RPMI8226 (cell line): ENCODE measurements at places on chromosomes 1 and 21.

DNA sequence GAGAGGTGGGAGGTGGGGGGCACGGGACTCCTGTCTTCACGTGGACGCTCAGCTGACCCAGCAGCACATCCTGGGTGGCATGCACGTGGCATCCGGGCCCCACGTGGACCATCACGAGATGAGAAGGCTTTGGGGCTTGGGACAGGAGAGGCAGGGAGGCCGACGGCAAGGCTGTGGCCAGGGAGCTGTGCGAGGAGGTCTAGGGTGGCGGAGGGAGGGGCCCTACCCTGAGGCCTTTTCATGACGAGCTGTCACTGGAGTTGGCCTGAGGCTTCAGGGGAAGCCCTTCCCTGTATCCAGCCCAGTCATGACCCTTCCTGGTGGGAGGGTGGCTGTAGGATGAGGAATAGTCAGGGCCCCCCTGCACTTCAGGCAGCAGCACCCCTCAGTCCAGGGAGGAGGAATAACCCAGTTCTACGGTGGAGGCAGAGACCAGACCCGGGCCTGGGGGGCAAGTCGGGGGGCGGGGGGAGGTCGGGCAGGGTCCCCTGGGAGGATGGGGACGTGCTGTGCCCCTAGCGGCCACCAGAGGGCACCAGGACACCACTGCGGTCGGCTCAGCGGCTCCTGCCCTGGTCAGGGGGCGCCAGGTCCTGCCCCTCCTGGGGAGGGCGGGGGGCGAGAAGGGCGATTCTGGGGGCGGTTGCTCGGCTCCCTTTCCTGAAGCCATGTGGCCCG is 2.0 kb upstream of the PERM1 start:
- DNase-seq: peak; percentile 54

DNA sequence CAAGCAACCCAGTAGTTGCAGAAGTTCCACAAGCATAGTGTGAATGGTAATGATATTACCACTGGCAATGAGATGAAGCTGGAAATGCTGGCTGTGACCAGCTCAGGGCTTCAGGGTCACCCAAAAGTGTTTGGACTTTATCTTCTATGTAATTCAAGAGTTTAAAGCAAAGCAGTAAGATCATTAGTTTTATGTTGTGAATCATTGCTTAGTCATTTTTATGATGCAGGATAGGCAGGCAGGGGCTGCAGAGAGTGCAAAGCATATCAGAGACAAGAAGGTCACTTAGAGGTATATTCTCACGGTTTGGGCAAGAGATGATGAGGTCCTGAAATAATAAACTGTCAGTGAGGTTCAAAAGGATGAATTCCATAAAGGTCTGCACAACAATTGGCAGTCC is 147.4 kb downstream of the OLFM3 start:
- DNase-seq: no peak

DNA sequence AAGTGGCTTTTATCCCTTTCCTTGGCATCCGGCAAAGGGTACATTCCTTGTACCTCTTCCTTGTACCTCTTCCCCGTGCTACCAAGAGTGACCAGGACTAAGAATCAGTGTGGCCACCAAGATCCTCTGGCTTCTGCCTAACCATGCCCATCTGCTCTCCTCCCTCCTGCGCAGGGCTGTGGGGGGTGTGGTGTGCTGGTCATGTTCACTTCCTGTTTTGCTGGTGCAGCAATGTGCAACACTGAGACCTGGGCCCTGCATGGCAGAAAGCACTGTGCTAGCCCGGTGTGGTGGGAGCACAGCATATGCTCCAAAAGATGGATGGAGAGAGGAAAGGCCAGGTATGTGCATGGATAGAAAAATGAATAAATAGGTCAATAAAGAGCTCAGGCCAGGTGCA is 33.3 kb upstream of the TENT5C start:
- DNase-seq: peak; percentile 40

- no peak for DNase-seq
These were observed 122.0 kb downstream of the GLIS1 start for GRCh38 chr1:53616927-53617326.

GRCh38 chr1:110523011-110523410 is 4.0 kb upstream of the KCNA10 start:
- no peak for DNase-seq

DNA sequence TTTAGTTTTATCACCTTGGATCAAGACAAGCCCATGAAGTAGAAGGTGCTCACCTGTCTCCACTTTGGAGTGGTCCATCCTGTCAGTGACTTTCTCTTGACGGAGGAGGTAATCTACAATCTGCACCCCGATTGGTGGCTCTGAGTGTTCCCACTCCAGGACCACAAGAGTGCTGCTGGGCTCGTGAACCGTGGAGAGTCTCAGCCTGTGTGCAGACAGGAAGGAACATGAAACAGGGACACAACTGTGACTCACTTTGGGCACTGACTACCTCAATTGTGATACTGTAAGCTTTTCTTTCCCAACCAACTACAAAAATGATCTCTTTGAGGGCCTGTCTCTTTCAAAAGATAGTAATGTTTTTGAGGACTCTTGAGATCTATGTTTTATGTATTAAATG is 280.2 kb downstream of the ASTN1 start:
- DNase-seq: no peak

DNA sequence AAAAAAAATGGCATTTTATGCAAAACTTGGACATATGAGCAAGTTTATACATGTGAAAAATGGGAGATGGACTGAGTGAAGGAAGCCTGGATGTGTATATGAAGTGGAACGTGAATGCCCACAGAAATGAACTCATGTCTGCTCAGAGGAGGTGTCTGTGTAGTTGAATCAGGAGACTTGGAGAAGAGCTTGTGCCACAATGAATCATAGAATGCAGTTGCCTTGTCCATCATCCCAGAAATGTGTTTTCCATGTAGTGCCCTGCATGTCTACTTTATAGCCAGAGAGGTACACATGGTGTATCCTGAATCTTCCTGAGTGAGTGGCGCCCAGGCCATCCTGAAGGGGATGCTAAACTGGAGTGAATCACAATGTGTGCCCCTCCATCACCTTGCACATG is 2.6 kb upstream of the ILDR2 start:
- DNase-seq: no peak
